T-helper 17 cell (primary cell): ENCODE measurements at places on chromosomes 4 and X.

DNA sequence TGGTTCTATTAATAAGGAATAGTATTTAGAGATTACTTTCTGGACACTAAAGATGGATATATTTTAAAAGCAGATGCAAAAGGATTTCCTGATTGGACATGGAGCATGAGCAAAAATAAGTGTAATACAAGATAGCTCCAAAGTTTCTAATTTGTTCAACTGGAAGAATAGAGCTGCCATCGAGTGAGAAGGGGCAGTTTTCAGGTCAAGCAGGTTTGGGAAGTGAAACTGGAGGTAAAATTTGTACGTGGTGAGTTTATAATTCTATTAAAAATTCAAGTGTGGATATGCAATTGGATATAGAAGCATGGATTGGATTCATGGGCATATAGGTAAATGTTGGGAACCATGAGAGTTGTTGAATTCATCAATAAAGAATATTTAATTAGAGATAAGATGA, 31.8 kb downstream of the PRDM8 start:
- H3K27me3 ChIP-seq, result peaks cover 38% of the 10 kb centered on the region
- no peak overlapping the region for H3K27ac ChIP-seq
- peaks cover 6% of the 10 kb centered on the region for H3K4me1 ChIP-seq
- no peak overlapping the region for H3K4me3 ChIP-seq
- no peaks in the 10 kb centered on the region for H3K36me3 ChIP-seq
- DNase-seq, result no peak

- no peaks in the 10 kb centered on the region for H3K27me3 ChIP-seq
- H3K4me3 ChIP-seq, result no peak overlapping the region
- H3K4me1 ChIP-seq, result no peaks in the 10 kb centered on the region
- no peak for DNase-seq
- H3K27ac ChIP-seq, result no peak overlapping the region
Observed at GRCh38 chrX:55754861-55755294, 37.3 kb downstream of the RRAGB start.

DNA sequence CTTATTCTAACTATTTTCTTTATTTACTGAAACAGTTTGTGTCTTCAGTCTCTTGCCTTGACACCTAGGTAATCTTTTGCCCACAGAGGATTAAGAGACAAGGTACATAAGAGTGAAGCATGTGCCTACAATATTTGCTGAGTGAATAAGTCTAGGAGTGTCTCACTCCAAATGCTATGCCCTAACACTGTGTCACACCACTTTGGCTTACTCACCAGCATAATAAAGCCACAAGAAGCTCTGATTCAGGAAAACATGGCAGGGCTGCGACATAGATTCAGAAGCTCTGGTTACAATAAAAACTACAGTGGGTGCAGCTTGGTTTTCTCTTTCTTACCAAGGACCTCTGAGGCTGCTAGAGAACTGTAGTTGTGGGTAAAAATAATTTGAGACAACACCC, 127.1 kb downstream of the RBM46 start:
- H3K4me1 ChIP-seq, result no peaks in the 10 kb centered on the region
- H3K4me3 ChIP-seq, result no peak overlapping the region

GRCh38 chr4:15368856-15369255, 59.0 kb upstream of the C1QTNF7 start:
- peaks cover 3% of the 10 kb centered on the region for H3K4me1 ChIP-seq
- peaks cover 5% of the 10 kb centered on the region for H3K27me3 ChIP-seq
- H3K36me3 ChIP-seq, result peaks cover 7% of the 10 kb centered on the region
- no peak for DNase-seq

GRCh38 chr4:61505773-61506685, 305.9 kb downstream of the ADGRL3 start:
- H3K36me3 ChIP-seq, result no peaks in the 10 kb centered on the region
- DNase-seq, result no peak
- no peak overlapping the region for H3K4me3 ChIP-seq
- no peaks in the 10 kb centered on the region for H3K27me3 ChIP-seq
- no peak overlapping the region for H3K27ac ChIP-seq
- H3K4me1 ChIP-seq, result no peaks in the 10 kb centered on the region

GRCh38 chr4:168866635-168867034, 143.4 kb downstream of the CBR4 start:
- H3K36me3 ChIP-seq, result peaks cover 4% of the 10 kb centered on the region
- H3K27ac ChIP-seq, result no peak overlapping the region
- peaks cover 32% of the 10 kb centered on the region for H3K27me3 ChIP-seq
- H3K4me3 ChIP-seq, result no peak overlapping the region
- no peaks in the 10 kb centered on the region for H3K4me1 ChIP-seq
- no peak for DNase-seq

DNA sequence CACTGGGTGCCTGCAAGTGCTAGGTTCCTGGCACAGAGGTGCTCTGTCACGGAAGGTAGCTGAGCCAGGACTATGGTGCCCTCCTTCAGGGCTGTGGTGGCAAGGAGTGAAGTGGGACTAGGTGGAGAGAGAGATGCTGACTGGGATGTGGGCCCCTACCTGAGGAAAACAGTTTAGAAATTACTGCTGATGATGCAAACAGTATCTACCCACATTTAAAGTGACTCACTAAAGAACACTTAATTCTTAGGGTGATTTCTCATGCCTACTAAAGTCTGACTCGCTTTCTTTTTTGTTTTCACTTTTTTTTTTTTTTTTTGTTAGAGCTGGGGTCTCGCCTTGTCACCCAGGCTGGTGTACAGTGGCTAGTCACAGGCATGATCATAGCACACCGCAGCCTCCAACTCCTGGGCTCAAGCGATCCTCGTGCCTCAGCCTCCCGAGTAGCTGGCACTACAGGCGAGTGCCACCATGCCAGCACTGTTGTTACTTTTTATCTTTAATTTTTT, 3.1 kb downstream of the ZNF185 start:
- H3K36me3 ChIP-seq, result no peaks in the 10 kb centered on the region
- peaks cover 27% of the 10 kb centered on the region for H3K27me3 ChIP-seq
- no peak overlapping the region for H3K4me3 ChIP-seq
- no peak overlapping the region for H3K27ac ChIP-seq
- DNase-seq, result no peak

DNA sequence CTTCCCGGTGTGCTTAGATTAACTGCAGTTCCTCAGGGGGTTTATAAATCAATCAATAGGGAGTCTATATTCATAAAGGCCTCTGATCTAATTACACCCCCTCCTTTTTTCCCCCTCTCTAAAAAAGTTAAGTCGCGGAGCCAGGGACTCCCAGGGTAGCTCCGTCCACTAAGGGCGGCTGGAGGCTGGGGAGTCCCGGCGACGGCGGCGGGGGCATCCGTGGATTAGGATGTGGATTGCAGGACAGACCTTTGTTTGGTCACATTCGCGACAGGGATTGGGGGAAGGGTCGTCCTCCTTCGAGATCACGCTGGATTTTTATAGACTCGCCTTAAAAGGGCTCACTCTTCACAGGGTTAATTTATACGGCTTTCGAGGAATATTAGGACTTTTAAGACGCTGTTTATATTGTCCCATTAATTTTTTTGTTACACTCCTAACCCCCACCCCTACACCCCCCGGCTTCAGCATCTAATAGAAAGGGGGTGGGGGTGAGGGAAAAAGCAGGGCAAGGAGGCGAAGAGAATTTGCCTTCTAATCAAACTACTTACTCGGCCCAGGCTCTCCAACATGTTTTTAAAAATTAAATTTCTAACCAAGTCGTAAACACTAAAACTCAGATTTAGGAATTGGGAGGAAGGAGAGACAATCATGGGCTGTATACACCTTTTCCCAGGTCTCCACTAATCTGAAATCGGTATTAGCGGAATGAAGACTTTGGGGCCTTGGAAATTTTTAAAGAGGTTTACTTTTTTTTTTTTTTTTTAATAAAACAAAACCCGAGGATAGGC, 8.5 kb downstream of the PITX2 start:
- H3K36me3 ChIP-seq, result peaks cover 2% of the 10 kb centered on the region
- H3K4me3 ChIP-seq, result no peak overlapping the region
- peak overlapping the region; percentile 63 for H3K27ac ChIP-seq
- no peak for DNase-seq
- H3K4me1 ChIP-seq, result peaks cover 4% of the 10 kb centered on the region
- H3K27me3 ChIP-seq, result peaks cover 86% of the 10 kb centered on the region

GRCh38 chr4:25233737-25234389, at the start of gene PI4K2B:
PI4K2B (plus strand) TSS chr4:25234033; CDS start chr4:25234164, 131 bp downstream.
- peaks cover 23% of the 10 kb centered on the region for H3K4me1 ChIP-seq
- peak within 1 kb of the TSS; percentile 98 for H3K27ac ChIP-seq
- no peaks in the 10 kb centered on the region for H3K36me3 ChIP-seq
- H3K27me3 ChIP-seq, result no peaks in the 10 kb centered on the region
- DNase-seq, result peak; percentile 96

GRCh38 chrX:129718676-129719075, 20.1 kb upstream of the XPNPEP2 start:
- H3K36me3 ChIP-seq, result no peaks in the 10 kb centered on the region
- H3K27me3 ChIP-seq, result no peaks in the 10 kb centered on the region
- H3K4me3 ChIP-seq, result no peak overlapping the region
- H3K4me1 ChIP-seq, result peaks cover 18% of the 10 kb centered on the region
- no peak overlapping the region for H3K27ac ChIP-seq
- DNase-seq, result no peak

- no peak for DNase-seq
- no peak overlapping the region for H3K4me3 ChIP-seq
- H3K27ac ChIP-seq, result no peak overlapping the region
Observed at GRCh38 chr4:26993539-26993938, 132.9 kb downstream of the STIM2 start.

- no peaks in the 10 kb centered on the region for H3K36me3 ChIP-seq
- no peak overlapping the region for H3K27ac ChIP-seq
- H3K4me1 ChIP-seq, result no peaks in the 10 kb centered on the region
- no peak overlapping the region for H3K4me3 ChIP-seq
- no peaks in the 10 kb centered on the region for H3K27me3 ChIP-seq
Observed at GRCh38 chrX:31551913-31552312, 480.1 kb upstream of the FTHL17 start.

- H3K27me3 ChIP-seq, result no peaks in the 10 kb centered on the region
- no peak for DNase-seq
- H3K4me3 ChIP-seq, result no peak overlapping the region
- peaks cover 2% of the 10 kb centered on the region for H3K36me3 ChIP-seq
Observed at GRCh38 chr4:25448379-25449109, 71.5 kb downstream of the ANAPC4 start.

- peaks cover 3% of the 10 kb centered on the region for H3K4me1 ChIP-seq
- peaks cover 35% of the 10 kb centered on the region for H3K27me3 ChIP-seq
- H3K27ac ChIP-seq, result no peak overlapping the region
- H3K36me3 ChIP-seq, result no peaks in the 10 kb centered on the region
- H3K4me3 ChIP-seq, result no peak overlapping the region
- no peak for DNase-seq
Observed at GRCh38 chr4:71235311-71236201, 103.3 kb upstream of the SLC4A4 start.

DNA sequence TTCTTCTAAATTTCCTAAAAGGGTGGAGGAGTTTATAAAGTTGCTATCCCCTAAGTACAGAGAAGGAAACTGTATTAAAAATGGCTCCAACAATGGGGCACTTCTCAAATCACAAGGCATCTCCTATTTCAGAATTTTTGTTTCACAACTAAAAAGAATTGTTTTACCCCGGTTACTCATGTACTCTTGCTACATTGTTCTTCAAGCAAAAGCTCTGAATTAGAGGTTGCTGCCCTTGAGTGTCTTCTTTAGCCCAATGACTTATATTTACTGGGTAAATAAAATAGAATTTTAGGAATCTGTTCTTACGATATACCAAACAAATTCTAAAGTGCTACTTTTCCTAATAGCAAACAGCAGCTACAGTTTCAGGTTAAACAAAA, 67.5 kb downstream of the PPEF2 start:
- H3K36me3 ChIP-seq, result no peaks in the 10 kb centered on the region
- H3K27me3 ChIP-seq, result no peaks in the 10 kb centered on the region
- H3K4me1 ChIP-seq, result no peaks in the 10 kb centered on the region
- H3K27ac ChIP-seq, result no peak overlapping the region
- no peak for DNase-seq

GRCh38 chr4:145299380-145300076, 119.1 kb upstream of the OTUD4 start:
- H3K36me3 ChIP-seq, result peaks cover 3% of the 10 kb centered on the region
- no peaks in the 10 kb centered on the region for H3K4me1 ChIP-seq
- no peak for DNase-seq
- peaks cover 20% of the 10 kb centered on the region for H3K27me3 ChIP-seq
- no peak overlapping the region for H3K4me3 ChIP-seq

DNA sequence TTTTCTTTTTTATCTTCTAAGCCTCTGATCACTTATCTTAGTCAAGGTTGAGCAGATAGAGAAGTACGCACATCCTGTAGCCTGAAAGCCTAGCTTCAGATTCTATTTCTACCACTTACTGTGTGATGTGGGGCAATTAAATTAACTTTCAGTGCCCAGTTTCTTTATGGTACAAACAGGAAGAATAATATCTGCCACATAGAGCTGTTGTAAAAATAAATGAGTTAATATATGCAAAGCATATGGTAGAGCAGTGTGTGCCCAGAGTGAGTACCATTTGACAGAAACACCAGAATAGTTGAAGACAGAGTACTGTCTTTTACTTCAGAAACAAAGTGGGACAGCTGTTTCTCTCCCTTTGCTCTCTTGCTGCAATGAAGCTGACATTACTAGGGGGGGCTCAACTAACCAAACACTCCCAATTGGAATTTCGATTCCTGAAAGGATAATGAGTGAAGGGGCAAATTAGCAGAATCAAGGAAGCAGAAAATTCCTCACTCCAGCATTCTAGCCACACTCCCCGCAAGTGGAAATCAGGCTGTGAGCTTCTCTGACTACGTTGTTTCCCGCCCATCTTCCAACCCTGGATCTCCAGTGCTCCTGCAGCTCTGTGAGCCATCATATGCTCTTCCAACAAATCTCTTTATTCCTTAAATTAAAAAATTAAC, 80.4 kb downstream of the MAPK10 start:
- no peak overlapping the region for H3K27ac ChIP-seq
- H3K27me3 ChIP-seq, result peaks cover 4% of the 10 kb centered on the region
- H3K4me3 ChIP-seq, result no peak overlapping the region
- no peak for DNase-seq
- no peaks in the 10 kb centered on the region for H3K4me1 ChIP-seq

- H3K27me3 ChIP-seq, result no peaks in the 10 kb centered on the region
- H3K27ac ChIP-seq, result no peak overlapping the region
- no peak overlapping the region for H3K4me3 ChIP-seq
- no peaks in the 10 kb centered on the region for H3K4me1 ChIP-seq
Observed at GRCh38 chrX:100911731-100912130, 17.0 kb downstream of the XKRX start.

- DNase-seq, result no peak
- H3K4me1 ChIP-seq, result peaks cover 3% of the 10 kb centered on the region
- no peak overlapping the region for H3K4me3 ChIP-seq
- H3K27ac ChIP-seq, result no peak overlapping the region
Observed at GRCh38 chr4:36414248-36414647, 132.8 kb downstream of the DTHD1 start.

DNA sequence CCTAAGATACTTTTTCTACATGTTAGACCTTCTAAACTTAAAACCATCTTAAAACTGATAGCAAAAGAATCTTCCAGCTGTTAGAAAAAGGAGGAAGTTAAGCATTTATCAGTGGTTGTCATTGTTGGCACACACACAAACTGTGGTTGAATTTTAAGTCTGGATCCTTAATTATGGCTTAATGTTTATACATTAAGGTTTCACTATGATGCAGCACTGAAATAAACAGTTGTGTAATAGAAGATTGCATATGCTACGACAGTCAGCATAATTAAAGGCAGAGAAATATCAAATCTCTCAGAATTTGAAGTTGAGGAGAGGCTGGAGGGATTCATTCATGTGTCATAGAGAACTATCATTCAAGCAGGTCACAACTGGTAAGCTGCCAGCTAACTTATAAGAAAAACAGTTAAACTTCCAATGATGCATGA, 32.3 kb downstream of the ADGRA3 start:
- H3K4me1 ChIP-seq, result no peaks in the 10 kb centered on the region
- no peak overlapping the region for H3K27ac ChIP-seq
- H3K36me3 ChIP-seq, result peaks cover under 1% of the 10 kb centered on the region
- H3K4me3 ChIP-seq, result no peak overlapping the region
- DNase-seq, result no peak

- H3K27ac ChIP-seq, result no peak overlapping the region
- DNase-seq, result no peak
- no peaks in the 10 kb centered on the region for H3K4me1 ChIP-seq
- H3K4me3 ChIP-seq, result no peak overlapping the region
- H3K36me3 ChIP-seq, result no peaks in the 10 kb centered on the region
- H3K27me3 ChIP-seq, result no peaks in the 10 kb centered on the region
Observed at GRCh38 chrX:123064053-123064452, 120.0 kb upstream of the GRIA3 start.
